ENCODE measurements at places on chromosomes 3 and 15.
A peak's percentile ranks its signal among the peaks of the same experiment; 100 is the strongest.

DNA sequence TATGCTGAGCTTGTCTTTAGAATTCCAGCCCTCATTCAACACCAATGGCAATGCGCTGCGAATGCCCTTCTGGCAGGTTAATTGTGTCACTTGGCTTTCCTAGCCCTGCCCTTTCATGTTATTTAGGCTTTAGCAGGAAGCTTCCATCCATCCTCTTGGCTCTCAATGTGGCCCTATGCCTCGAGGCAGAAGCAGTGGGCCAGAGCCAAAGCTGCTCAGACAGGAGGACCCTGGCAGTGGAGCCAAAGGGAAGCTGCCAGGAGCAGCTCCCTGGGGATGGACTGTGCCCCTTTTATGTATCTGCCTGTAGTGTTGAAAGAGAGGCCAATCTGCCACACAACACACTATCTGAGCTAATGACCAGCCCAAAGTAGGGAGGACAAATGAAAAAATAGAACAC lies 376.4 kb downstream of the CTNNB1 start:
- DNase-seq, result peak; percentile 23

DNA sequence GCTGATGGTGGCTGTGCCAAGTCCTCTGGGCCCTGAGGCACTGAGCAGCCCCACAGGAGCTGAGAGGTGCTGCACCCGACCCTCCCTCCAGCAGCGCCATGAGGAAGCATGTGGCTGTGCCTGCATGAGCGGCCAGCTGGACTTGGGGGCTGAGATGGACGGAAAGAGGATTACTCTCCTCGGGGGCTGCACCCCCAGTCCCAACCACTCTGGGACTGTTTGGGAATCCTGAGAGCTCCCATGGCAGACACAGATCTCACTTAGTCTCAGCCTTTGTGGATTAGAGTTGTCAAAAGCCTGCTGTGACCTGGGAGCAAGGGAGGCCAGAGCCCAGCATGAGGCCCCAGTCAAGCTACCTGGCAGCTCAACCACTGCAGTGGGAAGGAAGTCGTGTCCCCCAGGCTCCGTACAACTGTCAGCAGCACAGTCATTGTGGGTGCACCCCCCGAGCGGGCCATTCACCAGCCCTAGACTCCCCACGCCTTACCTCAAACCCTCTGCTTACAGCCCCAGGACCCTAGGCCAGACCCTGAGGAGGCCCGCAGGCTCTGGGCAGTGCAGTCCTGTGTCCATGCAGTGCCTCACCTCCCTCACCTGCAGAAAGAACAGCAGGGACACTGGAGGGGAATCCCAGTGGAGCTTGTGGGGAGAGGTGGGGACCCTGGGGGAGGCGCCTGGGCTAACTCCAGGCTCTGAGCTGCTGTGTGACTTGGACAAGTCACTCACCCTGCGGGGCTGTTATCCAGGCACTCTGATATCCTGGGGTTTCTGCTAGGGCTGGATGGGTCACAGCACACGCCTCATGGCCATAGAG lies 17.1 kb downstream of the PRR23E start:
- peak; percentile 73 for DNase-seq

- no peak for DNase-seq
Observed at GRCh38 chr3:156643729-156644389, 30.5 kb upstream of the TIPARP start.

DNA sequence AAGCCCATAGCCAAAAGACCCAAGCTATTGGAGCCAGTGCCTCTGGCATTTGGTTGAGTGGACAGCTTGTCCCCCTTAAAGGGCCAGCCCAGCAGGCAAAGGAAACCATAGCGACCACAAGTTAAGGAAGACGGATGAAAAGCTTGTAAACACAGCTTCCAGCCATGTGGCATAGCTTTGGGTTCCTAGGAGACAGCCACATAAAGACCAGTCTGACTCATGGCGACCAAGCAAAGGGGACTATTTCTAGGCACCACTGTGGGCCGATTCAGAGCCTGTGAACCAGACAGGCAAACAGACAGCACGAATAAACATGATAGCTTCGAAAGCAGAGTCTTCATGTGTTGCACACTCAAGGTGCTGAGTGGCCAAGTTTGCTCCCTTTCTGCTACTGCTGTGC lies 30.5 kb upstream of the SRGAP3 start:
- DNase-seq, result peak; percentile 11

- DNase-seq, result no peak
Observed at GRCh38 chr15:38680775-38681174, 116.2 kb upstream of the RASGRP1 start.

DNA sequence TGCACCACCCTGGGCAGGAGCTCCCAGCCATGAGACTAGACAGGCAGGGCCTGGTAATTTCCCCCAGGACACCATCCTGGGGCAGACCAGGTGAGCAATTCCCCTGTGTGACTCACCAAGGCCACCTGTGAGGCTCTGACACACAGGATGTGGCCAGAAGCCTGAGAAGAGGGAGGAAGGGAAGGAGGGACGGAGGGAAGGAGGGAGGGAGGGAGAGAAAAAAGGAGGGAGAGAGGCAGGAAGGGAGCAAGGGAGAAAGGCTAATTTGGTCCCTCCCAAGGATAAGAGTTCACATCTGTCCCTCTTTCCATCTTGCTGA lies 25.9 kb downstream of the WNT7A start:
- DNase-seq, result no peak

- no peak for DNase-seq
Observed at GRCh38 chr3:14522129-14522691, 17.9 kb downstream of the GRIP2 start.

- no peak for DNase-seq
Observed at GRCh38 chr3:157077565-157077991, 82.4 kb downstream of the CCNL1 start.

DNA sequence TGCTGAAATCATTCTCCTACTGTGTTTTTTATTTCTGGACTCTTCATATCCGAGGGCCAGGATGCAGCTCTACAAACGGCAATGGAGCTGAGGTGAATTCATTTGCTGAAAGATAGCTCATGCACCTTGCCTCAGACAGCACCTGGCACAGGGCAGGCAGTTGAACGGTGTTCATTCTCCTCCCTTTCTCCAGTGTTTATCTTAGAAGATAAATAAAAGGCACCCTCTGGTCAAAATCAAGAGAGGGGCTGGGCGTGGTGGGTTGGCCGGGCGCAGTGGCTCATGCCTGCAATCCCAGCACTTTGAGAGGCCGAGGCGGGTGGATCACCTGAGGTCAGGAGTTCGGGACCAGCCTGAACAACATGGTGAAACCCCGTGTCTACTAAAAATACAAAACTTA lies 79.3 kb upstream of the LMOD3 start:
- no peak for DNase-seq

GRCh38 chr3:144229953-144230352 lies 258.3 kb downstream of the DIPK2A start:
- DNase-seq, result no peak

DNA sequence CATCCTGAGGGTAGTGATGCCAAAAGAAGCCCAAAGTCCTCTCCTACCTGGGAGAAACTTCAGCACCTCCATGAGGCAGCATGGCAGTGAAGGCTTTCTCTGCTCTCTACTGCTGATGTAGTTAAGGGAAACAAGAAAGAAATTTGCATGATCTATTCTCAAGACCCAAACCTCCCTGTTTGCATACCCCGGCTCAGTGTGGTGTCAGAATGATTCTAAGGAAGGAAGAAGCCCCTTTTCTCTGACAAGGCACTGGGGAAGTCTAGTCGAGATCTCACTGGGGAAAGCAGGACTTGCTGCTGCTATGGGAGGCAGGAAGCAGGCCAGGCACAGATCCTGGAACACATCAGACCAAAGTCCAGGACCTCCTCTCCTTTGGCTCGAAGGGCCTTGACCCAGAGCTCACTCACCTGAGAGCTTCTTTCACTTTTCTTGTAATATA lies 89.4 kb upstream of the ICE2 start:
- DNase-seq, result no peak

GRCh38 chr15:27491666-27492621 lies 521.0 kb downstream of the GABRG3 start:
- DNase-seq, result no peak

- peak; percentile 71 for DNase-seq
Observed at GRCh38 chr15:52651868-52652267, 27.3 kb downstream of the ATOSA start.

GRCh38 chr3:71247221-71247957 lies 336.1 kb downstream of the FOXP1 start:
- DNase-seq, result peak; percentile 50

DNA sequence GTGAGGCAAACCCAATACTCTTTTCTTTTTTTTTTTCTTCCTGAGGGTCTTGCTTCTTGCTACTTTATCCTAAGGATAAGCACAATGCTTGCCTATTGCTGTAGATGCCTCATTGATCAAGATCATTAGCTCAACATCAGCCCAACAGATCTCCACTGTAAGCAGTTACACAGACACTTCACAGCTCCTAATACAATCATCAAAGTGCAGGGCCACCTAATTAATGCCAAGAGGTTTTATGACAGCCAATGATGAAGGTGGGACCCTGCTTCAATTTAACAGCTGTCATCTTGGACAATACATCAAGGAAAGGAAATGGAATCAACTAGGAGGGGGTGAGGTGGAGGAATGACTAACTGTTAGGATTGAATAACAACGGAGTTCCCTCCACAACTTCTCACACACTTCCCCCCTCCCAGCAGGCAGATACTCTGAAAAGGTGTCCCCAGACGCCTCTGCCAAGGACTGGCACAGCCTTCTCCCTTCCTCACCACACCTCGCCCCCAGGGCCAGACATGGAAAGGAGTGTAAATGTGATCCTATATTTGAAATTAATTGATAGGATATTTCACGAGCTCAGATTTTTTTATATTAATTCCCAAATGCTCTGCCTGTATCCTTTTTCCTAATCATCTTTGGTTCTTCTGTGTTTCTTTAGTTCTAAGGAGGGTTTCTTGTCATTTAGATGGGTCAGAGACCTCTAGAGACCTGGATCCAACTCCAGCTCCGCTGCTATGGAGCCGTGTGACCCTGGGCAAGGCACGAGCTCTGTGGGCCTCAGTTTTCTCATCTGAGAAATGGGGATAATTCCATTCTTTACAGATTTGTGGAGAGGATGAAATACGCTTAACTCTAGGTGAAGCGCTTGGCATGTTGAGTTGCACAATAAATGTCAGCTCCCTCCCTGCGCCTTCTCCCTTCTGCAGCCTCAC lies 1.2 kb downstream of the DCLK3 start:
- no peak for DNase-seq

- DNase-seq, result no peak
Observed at GRCh38 chr15:40121911-40122638, 13.4 kb upstream of the BMF start.

- DNase-seq, result no peak
Observed at GRCh38 chr3:171165983-171166382, 139.5 kb upstream of the SLC2A2 start.

GRCh38 chr3:137641879-137642704 lies 122.0 kb upstream of the SOX14 start:
- DNase-seq, result no peak

- DNase-seq, result no peak
Observed at GRCh38 chr3:148911173-148911572, 46.1 kb downstream of the CPA3 start.

DNA sequence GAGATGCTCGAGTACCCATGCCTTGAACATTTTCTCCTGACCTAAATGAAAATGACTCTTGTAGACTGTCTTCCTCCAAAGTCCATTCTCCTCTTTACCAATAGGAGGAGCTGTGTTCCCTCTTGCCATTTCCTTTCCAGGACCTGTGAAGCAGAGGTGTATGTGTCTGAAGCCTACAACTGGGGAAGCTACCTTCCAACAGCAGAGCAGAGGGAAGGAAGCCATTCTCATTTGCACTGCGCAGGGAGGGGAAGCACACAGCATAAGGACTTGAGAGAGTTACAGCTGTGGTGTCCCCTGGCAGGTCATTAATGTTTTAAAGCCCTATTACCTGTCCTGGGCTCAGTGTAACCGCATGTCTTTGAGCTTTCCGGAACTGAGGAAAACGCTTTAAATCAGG lies 38.7 kb downstream of the HSPBAP1 start:
- DNase-seq, result peak; percentile 30

DNA sequence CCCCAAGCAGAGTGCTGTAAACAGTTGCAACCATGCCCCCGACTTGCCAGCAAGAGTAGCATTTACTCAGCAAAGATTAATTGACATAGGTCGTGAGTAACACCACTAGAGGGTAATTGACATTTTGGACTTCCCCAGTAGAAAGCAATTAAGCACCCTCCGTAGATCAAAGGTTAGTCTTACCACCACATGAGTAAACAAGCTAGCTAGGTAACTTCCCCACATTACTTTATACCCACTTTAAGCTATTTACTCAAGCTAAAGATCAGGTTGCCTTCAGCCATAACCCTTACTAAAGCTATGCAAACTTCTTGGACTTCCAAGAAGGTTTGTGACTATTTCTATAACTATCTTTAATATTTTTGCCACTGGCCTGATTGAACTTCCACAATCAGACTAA lies 1072.7 kb downstream of the OTOL1 start:
- DNase-seq, result no peak

GRCh38 chr3:105715372-105715771 lies 153.4 kb downstream of the CBLB start:
- DNase-seq, result no peak

GRCh38 chr3:99542767-99543518 lies 95.5 kb upstream of the COL8A1 start:
- no peak for DNase-seq

DNA sequence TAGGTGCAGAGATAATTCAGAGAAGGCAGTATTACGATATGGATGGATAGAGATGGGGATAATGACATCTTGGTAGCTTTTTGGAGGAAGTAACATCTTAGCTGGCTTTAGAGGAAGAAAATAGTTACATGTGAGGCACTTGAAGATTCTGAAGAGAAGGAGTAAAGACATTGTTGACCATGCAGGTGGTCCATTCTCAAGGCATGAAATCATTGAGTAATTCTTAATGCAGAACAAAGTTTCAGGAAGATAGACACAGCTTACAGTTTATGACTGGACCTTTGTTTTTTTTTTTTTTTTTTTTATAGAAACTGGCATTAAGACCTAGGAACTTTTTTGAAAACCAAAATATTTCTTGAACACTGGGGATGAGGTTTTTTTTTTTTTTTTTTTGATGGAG lies 28.2 kb downstream of the MBNL1 start:
- no peak for DNase-seq

- no peak for DNase-seq
Observed at GRCh38 chr15:85942632-85943031, 137.0 kb upstream of the AGBL1 start.

DNA sequence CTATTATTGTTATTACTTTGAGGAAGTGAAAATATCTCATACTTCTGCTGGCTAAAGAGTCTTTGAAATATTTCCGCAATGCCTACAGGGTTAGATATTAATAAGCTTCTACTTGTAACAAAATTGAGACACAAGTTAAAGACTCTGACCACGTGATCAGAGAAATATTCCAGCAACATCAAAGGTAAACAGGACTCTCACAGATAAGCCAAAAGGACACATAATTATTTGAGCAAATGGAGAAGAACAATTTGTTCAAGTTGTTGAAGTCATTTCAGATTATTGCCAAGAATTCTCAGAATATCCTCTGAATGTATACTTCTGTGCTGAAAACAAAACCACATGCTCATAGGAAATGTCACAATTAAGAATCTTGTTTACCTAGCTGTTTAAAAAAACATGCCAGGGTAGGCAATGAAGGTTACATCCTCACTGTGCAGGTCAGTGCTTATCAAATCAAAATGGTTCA lies 225.8 kb upstream of the ALCAM start:
- DNase-seq, result no peak
